Central memory CD8-positive, alpha-beta T cell (primary cell): ENCODE measurements at places on chromosomes 7 and 10.

GRCh38 chr10:99484626-99485581, 47.8 kb upstream of the NKX2-3 start:
- no peak for DNase-seq

GRCh38 chr10:49186613-49187012, 1.6 kb downstream of the TMEM273 start:
- DNase-seq = no peak

GRCh38 chr7:77284005-77284404, 84.4 kb upstream of the FGL2 start:
- no peak for DNase-seq

DNA sequence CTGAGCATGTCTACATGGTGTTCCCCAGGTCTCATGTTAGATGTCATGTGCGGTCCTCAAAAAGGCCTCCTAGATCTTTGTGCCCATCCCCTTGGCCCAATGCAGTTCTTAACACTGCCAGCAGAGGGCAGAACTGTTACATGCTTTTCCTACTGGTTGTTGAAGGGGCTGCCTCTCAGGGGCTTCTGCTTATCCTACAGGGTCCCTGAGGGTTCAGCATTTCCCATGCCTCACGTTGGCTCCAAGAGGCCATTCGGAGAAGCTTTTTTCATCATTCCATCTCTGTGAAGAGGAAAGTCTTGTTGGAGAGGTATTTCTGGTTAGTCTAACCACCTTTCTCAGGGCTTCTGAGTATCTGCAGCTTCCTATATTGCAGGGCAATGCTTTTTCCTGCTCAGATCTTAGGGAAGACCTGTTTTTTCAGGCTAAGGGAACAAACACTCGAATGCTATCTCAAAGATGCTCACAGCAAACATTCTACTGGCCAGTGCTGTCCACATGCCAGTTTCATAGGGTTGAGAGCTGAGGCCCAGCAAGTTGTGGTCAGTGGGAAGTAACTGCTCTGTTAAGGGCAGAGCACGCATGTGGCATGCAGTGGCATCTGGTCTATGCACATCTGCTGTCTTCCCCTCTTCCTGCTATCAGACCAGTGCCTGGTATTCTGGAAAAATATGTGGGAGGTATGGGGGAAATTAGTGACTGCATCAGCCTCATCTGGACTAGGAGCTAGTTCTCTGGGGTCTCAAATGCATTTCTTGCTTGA, 31.5 kb downstream of the MBL2 start:
- no peak for DNase-seq

- DNase-seq = no peak
Observed at GRCh38 chr7:42843205-42843800, 68.6 kb downstream of the C7orf25 start.

DNA sequence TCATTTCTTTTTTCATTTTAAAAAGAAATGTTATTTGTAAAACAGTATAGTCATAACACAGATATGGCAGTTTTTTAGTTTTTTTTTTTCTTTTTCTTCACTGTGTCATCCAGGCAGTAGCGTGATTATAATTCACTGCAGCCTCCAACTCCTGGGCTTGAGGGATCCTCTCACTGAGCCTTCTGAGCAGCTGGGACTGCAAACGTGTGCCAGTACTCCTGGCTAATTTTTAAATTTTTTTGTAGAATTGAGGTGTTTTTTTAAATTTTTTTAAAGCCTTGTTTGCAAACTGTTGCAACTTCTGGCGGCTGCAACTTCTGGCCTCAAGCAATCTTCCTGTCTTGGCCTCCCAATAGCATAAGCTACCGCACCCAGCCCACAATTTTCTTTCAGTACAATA, 63.0 kb downstream of the HELLS start:
- DNase-seq = no peak
